Endothelial cell of umbilical vein (primary cell): ENCODE measurements at places on chromosomes 12 and 14. TPM values are rescaled to one million over a fixed set of nuclear protein-coding genes. Genes with fewer than 3 reads are reported as not detected.

Gene OASL
- 0.33 TPM in 1 of 2 replicates, not detected in the other for total RNA-seq

- peak; percentile 70 for DNase-seq
- peak overlapping the region; percentile 95 for H3K27ac ChIP-seq
- peaks cover 25% of the 10 kb centered on the region for H3K27me3 ChIP-seq
- H3K4me3 ChIP-seq: peak overlapping the region; percentile 43
- H3K4me1 ChIP-seq: peaks cover 22% of the 10 kb centered on the region
Observed at GRCh38 chr14:59771577-59771976, 99.0 kb downstream of the RTN1 start.

Gene NEDD8
- 243 and 261 TPM in 2 replicates for total RNA-seq

- no peak for DNase-seq
- H3K4me1 ChIP-seq: peaks cover 33% of the 10 kb centered on the region
- no peaks in the 10 kb centered on the region for H3K36me3 ChIP-seq
- no peak overlapping the region for H3K27ac ChIP-seq
- no peak overlapping the region for H3K4me3 ChIP-seq
Observed at GRCh38 chr12:4270016-4270830, 3.3 kb upstream of the CCND2 start.

Gene FIGNL2
- total RNA-seq: 2.4 and 2.5 TPM in 2 replicates

Gene TGFB3
- total RNA-seq: 5.4 and 6.0 TPM in 2 replicates

- H3K27me3 ChIP-seq: no peaks in the 10 kb centered on the region
- DNase-seq: no peak
- no peaks in the 10 kb centered on the region for H3K4me1 ChIP-seq
- H3K27ac ChIP-seq: no peak overlapping the region
- no peak overlapping the region for H3K4me3 ChIP-seq
- H3K36me3 ChIP-seq: no peaks in the 10 kb centered on the region
Observed at GRCh38 chr14:65943916-65944410, 531.4 kb downstream of the FUT8 start.

Gene FOXG1
- total RNA-seq: not detected in 2 replicates

- peaks cover 12% of the 10 kb centered on the region for H3K4me1 ChIP-seq
- DNase-seq: peak; percentile 63
- no peaks in the 10 kb centered on the region for H3K27me3 ChIP-seq
- H3K27ac ChIP-seq: no peak overlapping the region
Observed at GRCh38 chr14:54348001-54348611, 48.7 kb upstream of the CDKN3 start.

- H3K4me1 ChIP-seq: peaks cover 6% of the 10 kb centered on the region
- H3K36me3 ChIP-seq: no peaks in the 10 kb centered on the region
- H3K27me3 ChIP-seq: no peaks in the 10 kb centered on the region
- no peak overlapping the region for H3K4me3 ChIP-seq
- no peak for DNase-seq
Observed at GRCh38 chr12:45737638-45738037, 8.1 kb downstream of the ARID2 start.

Gene INSM2
- total RNA-seq: not detected in 2 replicates

DNA sequence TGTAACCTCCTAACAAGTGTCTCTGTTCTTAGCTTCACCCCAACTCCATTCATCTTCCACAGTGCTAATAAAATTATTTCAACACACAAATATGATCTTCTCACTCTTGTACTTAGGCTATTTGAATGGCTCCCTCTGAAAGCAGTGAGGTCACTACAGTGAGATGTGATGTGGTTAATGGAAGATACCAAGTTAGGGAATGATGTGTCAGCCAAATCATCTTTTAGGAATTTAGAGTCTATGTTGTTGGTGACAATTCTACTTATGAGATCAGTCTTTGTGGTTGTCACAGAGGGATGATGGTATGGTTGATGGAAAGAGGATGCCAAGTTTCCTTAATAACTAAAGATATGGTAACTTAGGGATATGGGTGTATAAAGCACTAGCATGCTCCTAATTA is 57.6 kb downstream of the POLR3B start:
- no peak overlapping the region for H3K4me3 ChIP-seq
- no peak for DNase-seq
- H3K36me3 ChIP-seq: no peaks in the 10 kb centered on the region

DNA sequence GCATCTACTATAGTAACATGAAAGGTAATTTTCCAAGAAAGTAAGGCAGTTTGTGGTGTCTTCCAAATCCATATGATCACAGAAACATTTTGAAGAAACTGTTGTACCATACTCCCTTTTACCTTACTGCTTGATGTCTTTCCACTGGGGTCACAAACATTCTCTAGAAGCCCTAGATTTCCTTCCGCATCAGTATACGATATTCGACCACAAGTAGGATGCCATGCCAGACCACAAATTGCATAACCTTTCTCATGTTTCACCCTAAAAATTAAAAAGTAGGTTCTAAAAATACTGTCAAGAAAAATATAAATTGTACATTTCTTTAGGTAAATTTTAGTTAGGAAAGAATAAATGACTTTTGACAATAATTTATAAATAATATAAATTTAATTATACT is 26.5 kb downstream of the WDHD1 start:
- no peak overlapping the region for H3K27ac ChIP-seq
- H3K4me3 ChIP-seq: no peak overlapping the region
- no peaks in the 10 kb centered on the region for H3K27me3 ChIP-seq
- peaks cover 4% of the 10 kb centered on the region for H3K36me3 ChIP-seq
- no peak for DNase-seq
